ENCODE measurements at places on chromosomes 2 and 18. TPM values are rescaled to one million over a fixed set of nuclear protein-coding genes. Genes with fewer than 3 reads are reported as not detected.

The ALMS1 gene
- polyA plus RNA-seq = 3.5 TPM

DNA sequence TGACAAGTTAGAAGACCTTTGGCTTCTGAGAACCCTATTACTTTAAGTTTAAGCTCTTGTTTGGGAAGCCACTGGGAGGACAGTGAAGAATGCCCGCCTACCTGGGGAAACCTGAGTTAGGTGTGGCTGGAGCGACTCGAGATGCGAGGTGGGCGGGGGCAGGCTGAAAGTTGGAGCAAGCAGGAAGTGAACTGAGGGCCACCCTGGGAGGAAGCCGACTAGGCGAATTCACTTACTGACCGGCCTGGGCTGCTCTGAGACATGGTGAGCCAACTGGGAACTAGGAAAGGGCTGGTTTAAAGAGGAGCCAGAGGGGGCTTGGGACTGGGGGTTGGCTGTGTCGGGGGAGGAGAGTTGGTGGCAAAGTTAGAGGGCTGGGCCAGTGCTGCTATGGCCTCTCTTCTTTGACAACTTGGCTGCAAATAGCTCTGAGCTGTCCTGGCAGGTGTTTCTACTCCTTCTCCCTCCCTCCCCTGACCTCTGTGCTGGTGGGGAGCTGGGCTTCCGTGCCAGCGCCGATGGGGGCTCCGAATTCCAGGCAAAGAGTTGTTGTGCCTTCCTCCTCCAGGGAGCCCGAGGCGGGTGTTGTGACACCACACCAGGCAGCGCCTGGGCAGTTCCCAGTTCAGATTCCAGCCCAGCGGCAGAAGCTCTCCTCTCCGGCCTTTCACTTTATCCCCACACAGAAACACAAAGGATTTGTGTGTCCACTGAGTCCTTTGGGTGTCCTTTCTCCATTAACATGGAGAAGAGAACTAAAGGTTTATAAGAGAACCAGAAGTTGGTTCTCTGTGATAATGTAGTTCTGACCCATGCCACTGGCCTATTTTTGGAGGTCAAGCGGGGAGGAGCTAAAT is at the start of gene VAMP8:
Gene VAMP8 (plus strand): TSS at position 201 of the 857 bp plus-strand sequence. CDS start 61 bp downstream, at position 262.
- H3K4me1 ChIP-seq = peaks cover 35% of the 10 kb centered on the region
- DNase-seq = peak; percentile 68
- peak within 1 kb of the TSS; percentile 91 for H3K27ac ChIP-seq
- no peaks in the 10 kb centered on the region for H3K27me3 ChIP-seq
- peak within 1 kb of the TSS; percentile 86 for H3K4me3 ChIP-seq

DNA sequence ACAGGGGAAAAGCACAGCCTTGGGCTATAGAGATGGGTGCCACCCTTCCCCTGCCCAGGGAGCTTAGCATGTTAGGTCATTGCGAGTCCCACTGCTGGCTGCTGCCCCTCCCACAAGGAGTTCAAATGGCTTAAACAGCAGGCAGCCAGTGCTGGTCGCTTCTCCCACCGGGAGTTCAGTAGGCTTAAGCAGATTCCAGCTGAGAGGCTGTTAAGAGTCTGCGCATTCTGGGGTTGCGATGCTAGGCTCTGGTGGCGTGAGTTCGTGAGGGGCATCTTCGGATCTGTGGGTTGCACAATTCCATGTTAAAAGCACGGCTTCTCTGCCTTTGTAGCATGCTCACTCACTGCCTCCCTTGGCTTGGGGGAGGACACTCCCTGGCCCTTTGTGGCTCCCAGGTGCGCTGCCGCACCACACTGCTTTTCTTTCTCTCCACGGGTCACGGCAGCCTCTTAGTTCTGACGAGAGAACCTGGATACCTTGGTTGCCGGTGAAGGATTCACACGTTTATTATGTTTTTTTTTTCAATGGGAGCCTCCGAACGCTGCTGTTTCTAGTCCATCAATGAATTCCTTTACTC is 93.2 kb downstream of the UNC80 start:
- no peak overlapping the region for H3K27ac ChIP-seq
- no peak for DNase-seq
- no peaks in the 10 kb centered on the region for H3K36me3 ChIP-seq
- H3K4me1 ChIP-seq = no peaks in the 10 kb centered on the region
- H3K4me3 ChIP-seq = no peak overlapping the region

DNA sequence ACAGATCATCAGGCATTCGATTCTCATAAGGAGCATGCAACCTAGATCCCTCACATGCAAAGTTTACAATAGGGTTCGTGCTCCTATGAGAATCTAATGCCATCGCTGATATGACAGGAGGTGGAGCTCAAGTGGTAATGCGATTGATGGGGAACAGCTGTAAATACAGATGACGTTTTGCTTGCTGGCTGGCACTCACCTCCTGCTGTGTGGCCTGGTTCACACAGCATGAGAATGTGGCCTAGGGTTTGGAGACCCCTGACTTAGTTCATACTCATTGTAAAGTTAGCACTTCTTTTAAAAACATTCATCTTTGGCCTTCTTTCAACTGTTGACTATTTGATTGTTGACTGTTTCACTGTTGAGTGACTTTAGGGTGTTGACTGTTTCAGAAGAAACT is 8.7 kb upstream of the CHMP1B start:
- H3K4me3 ChIP-seq = no peak overlapping the region
- H3K36me3 ChIP-seq = no peaks in the 10 kb centered on the region
- no peak for DNase-seq
- no peaks in the 10 kb centered on the region for H3K27me3 ChIP-seq
- no peaks in the 10 kb centered on the region for H3K4me1 ChIP-seq

The ZNF804A gene
- 0.83 TPM for polyA plus RNA-seq

- H3K27me3 ChIP-seq = no peaks in the 10 kb centered on the region
- H3K27ac ChIP-seq = peak overlapping the region; percentile 1
- no peak overlapping the region for H3K4me3 ChIP-seq
These were observed 45.2 kb downstream of the USP34 start for GRCh38 chr2:61425605-61426155.

- no peak overlapping the region for H3K4me3 ChIP-seq
- peaks cover 15% of the 10 kb centered on the region for H3K4me1 ChIP-seq
- no peaks in the 10 kb centered on the region for H3K36me3 ChIP-seq
- DNase-seq = no peak
- peaks cover 5% of the 10 kb centered on the region for H3K27me3 ChIP-seq
- H3K27ac ChIP-seq = no peak overlapping the region
These were observed 188.0 kb upstream of the TCF4 start for GRCh38 chr18:55775972-55776371.

DNA sequence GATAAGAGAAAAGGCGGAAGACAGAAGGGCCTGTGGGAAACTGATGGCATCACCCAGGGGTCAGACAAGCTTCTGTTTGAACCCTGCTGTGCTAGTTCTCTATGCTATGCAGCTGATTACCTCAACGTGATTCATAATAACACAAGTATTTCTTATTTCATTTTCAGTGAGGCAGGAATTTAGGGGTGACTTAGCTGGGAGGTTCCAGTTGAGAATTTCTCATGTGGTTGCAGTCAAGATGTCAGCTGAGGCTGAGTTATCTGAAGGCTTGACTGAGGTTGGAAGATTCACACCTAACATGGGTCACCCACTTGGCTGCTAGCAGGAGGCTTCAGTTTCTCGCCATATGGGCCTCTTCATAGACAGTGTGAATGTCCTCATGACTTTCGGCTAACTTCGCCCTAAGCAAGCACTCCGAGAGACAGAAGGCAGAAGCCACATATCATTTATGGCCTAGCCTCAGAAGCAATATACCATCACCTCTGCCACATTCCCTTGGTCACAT is 34.0 kb upstream of the TMEM131 start:
- peaks cover 35% of the 10 kb centered on the region for H3K4me1 ChIP-seq
- H3K36me3 ChIP-seq = no peaks in the 10 kb centered on the region
- no peak for DNase-seq
- no peak overlapping the region for H3K4me3 ChIP-seq
- H3K27ac ChIP-seq = no peak overlapping the region
- peaks cover 44% of the 10 kb centered on the region for H3K27me3 ChIP-seq

DNA sequence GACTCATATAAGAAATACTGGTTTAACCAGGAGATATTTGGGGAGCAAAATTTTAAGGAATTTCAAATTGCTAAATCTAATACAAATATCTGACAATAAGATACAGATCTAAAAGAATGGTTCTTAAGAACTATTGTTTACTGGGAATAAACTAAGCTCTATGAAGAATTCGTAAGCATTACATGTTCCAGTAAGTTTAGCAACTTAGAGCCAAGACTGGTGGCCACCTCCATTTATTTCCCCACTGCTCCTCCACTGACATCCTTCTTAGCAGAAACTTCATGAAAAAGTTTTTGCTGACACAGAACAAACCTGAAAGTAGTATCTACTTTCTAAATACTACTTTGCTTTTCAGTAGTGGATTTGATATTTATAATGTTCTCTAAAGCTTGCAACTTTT is 83.0 kb downstream of the ACSL3 start:
- no peak overlapping the region for H3K27ac ChIP-seq
- DNase-seq = no peak
- no peak overlapping the region for H3K4me3 ChIP-seq
- H3K27me3 ChIP-seq = no peaks in the 10 kb centered on the region

GRCh38 chr2:62660582-62661262 is 44.8 kb upstream of the EHBP1 start:
- H3K27me3 ChIP-seq = no peaks in the 10 kb centered on the region
- no peak for DNase-seq
- H3K27ac ChIP-seq = no peak overlapping the region
- H3K36me3 ChIP-seq = no peaks in the 10 kb centered on the region
- H3K4me3 ChIP-seq = no peak overlapping the region

The GPC1 gene
- not detected for polyA plus RNA-seq

DNA sequence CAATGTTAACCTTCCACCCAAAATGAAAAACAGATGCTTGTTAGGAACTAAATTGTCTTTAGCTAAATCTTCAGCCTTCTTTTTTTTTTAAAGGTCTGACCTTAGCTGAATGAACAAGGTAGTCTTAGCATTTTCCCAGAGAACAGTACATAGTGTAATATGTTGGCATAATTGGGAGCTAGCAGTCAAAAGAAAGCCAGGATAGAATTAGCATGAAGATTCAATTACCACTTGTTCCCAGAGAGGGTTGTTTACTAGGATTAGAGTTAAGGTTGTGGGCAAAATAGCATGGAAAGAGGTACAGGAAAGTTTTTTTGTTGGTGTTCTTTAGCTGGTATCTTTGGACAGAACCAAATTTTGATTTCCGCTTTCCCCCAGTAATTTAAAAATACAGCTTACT is 6.9 kb downstream of the CDH20 start:
- peaks cover 10% of the 10 kb centered on the region for H3K27me3 ChIP-seq
- no peak for DNase-seq
- no peaks in the 10 kb centered on the region for H3K36me3 ChIP-seq
- no peak overlapping the region for H3K4me3 ChIP-seq

The MAP2 gene
- not detected for polyA plus RNA-seq

The SCYGR8 gene
- polyA plus RNA-seq = not detected

- DNase-seq = no peak
- no peaks in the 10 kb centered on the region for H3K27me3 ChIP-seq
- no peak overlapping the region for H3K4me3 ChIP-seq
These were observed 8.6 kb downstream of the MREG start for GRCh38 chr2:216004697-216005283.
